ENCODE measurements at places on chromosomes 3 and 15. TPM values are rescaled to one million over a fixed set of nuclear protein-coding genes. Genes with fewer than 3 reads are reported as not detected.
A peak's percentile ranks its signal among the peaks of the same experiment; 100 is the strongest.

The C3orf70 gene
- total RNA-seq: 0.84 TPM

The MYO5C gene
- 3.0 TPM for total RNA-seq

The CXCR6 gene
- total RNA-seq: 0.50 TPM

The SGO1 gene
- total RNA-seq: not detected

The SNX1 gene
- 102 TPM for total RNA-seq

The GRK7 gene
- not detected for total RNA-seq

The KPNA1 gene
- 246 TPM for total RNA-seq

DNA sequence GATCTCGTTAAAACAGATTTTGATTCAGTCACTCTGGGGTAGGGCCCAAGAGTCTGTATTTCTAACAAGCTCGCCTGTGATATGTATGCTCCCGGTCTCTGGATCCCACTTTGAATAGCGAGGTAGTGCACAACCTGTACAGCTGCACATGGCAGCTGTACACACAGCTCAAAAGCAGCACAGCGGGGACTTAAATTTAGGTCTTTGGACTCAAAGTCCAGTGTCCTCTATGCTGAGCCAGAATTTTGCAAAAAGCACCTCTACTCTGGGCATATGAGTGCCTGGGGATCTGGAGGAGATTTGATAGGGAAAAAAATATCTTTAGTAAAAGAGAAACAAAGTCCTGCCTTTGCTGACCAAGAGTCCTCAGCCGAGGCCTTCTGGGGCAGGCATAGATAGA is 83.1 kb downstream of the HMG20A start:
- no peak for DNase-seq

GRCh38 chr3:73622091-73622805 is 2.5 kb downstream of the PDZRN3 start:
- DNase-seq: peak; percentile 78

DNA sequence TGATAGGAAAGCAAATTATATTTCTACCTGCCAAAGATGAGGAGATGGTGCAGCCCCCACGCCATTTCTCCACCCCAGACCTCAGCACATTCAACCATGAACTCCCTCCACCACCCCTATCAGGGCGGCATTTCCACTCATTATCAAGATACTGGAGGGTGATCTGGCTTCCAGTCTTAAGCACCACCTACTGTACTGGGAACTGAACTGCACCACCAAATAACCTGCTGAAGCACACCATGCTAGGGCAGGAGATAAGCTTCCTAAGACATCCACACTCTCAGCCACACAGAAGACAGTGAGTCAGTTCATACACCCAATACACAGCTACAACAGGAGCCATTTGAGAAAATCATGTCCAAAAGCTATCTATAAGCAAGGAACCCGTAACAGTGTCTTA is 98.8 kb downstream of the FGF7 start:
- no peak for DNase-seq

DNA sequence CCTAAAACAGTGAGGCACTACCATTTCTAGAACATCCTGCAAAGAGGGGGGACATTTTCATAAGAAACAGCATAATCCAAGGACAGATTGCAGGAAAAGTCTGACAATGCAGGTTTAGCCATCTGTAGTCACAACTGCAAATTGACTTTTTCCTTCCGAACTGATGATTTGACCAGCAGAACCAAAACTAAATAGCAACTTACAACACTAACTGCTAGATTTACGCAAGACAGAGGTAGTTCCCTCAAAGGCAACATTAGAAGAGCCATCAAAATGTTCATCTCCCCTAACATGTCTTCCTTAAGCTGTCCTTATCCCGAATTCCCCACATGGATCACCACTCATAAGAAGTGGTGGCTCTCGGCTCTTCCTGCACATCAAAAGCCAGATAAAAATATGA is 129.6 kb downstream of the GADL1 start:
- no peak for DNase-seq

DNA sequence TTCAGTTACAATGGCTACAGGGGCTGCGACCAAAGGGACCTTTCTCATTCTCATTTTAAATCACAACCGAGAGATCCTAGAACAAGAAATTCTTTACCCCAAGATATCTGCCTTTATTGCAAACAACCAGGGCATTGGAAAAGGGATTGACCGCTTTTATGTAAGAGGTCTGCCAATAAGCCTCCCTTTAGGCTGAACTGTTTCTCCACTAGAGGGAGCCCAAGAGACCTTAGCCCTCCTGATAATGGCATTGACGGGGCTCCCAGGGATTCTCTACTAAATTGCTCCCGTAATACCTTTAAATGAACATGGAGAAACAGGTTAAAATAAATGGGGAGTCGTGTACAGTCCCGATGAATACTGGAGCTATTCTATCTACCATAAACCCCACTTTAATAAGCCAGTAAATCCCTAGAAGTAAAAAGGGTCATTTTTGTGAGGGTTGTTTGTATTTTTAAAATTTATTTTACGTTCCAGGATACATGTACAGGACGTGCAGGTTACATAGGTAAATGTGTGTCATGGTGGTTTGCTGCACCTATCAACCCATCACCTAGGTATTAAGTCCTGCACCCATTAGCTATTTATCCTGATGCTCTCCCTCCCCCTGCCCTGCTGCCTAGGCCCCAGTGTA is 7.5 kb upstream of the IGSF10 start:
- DNase-seq: no peak

GRCh38 chr15:61556037-61556648 is 327.0 kb upstream of the RORA start:
- DNase-seq: no peak

- no peak for DNase-seq
These were observed 5.4 kb downstream of the BTBD1 start for GRCh38 chr15:83061680-83062079.

GRCh38 chr15:40942878-40943277 is 10.4 kb upstream of the CHAC1 start:
- DNase-seq: no peak

DNA sequence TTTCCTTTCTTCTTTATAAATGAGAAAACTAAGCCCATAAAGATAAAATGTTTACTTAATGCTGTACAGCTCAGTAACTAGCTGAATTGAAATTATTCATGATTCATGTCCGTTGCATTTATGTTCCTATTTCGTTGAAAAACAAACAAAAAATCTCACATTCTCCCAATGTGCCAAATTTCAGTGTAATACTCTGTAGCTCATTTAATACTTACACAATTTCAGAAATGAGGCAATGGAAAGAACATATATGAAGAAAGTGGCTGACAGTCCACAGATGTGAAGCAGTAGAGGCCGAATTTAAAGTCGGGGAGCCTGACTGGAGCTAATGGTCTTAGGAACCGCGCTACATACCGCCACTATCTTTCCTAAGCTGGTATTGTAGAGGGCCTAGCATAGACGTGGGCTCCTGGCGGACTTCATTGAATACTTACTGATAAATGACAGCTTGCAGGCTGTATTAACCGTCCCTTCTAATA is 651 bp downstream of the PLSCR2 start:
- no peak for DNase-seq

DNA sequence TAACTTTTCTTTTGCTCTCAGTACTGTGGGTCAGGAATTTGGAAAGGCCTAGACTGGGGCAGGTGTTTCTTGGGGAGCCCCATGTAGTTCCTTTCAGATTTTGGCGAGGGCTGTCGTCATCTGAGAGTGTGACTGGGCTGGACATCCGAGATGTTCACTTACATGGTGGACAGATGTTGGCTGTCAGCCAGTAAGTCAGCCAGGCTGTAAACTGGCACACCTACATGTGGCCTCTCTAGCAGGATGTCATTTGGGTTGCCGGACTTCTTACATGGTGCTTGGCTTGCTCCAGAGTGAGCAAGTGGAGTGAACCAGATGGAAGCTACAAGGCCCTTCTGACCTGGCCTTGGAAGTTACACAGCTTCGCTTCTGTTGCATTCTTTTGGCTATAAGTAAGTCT is 20.7 kb downstream of the TATDN2 start:
- peak; percentile 71 for DNase-seq

- peak; percentile 64 for DNase-seq
These were observed at the start of the genes CLCN2 and POLR2H for GRCh38 chr3:184361532-184361931. CLCN2 (minus strand) TSS chr3:184361605; CDS start chr3:184361479, 126 bp downstream. POLR2H (plus strand) TSS chr3:184361710; CDS start chr3:184363493, 1,783 bp downstream.

GRCh38 chr15:62060896-62061280 is 641 bp upstream of the VPS13C start:
- no peak for DNase-seq

GRCh38 chr3:71226565-71227269 is 356.8 kb downstream of the FOXP1 start:
- peak; percentile 70 for DNase-seq

GRCh38 chr3:30615615-30616346 is 9.4 kb downstream of the TGFBR2 start:
- DNase-seq: no peak

DNA sequence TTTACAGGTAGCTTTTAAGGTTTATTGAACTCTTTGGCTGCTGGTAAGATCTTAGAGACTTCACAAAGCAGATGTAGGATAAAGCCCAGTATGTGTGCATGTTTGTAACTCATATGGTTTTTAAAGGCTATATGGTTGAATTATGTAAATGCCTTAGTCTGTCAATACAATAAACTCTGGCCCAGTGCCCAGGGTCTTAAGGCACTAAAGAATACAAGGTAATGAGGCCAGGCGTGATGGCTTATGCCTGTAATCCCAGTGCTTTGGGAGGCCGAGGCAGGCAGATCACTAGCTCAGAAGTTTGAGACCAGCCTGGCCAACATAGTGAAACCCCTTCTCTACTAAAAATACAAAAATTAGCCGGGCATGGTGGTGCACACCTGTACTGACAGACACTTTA is 170.3 kb upstream of the CGNL1 start:
- DNase-seq: no peak

GRCh38 chr3:47566667-47567066 is 12.0 kb downstream of the CSPG5 start:
- DNase-seq: no peak

- no peak for DNase-seq
These were observed 200.3 kb upstream of the UMPS start for GRCh38 chr3:124529826-124530571.

DNA sequence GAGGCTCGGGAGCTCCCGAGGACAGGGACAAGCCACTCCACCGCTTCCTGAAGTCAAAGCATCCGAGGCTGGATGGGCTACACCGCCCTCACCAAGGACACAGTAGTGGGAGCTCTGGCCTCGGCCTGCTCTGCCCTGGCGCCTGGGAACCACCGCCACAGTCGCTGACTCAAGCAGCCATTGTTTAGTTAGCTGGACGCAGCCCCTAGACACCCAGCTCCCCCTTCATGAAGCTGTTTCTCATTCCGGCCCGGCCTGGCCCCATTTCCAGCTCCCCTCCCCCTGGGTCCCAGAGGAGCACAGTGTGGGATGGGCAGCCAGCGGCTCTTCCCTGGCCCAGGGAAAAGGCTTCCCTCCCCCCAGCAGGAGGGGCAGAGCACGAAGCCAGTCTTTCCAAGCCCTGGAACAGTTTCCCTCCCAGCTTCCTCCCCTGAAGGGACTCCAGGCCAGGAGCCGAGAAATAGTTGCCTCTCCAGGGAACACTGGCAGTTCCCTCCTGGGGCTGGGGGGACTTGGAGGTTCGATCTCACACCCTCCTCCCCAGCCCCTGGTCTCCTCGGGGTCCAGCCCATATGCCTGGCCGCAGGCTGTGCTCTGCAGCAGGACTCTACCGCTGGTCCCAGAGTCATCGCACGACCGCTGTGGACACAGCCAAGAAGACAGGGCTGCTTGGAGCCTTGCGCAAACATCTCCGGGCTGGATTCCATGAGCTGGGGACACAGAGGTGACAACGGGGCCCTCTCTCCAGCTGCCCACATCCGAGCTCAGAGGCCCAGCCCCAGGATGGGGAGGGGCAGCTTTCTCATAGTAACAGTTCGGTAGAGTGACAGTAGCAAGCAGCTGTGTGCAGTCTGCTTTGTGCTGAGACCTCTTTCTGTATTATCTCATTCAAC is 10.0 kb downstream of the PLXND1 start:
- peak; percentile 87 for DNase-seq

GRCh38 chr3:84974347-84974746 is 15.6 kb downstream of the CADM2 start:
- DNase-seq: no peak

GRCh38 chr3:128709038-128709437 is 16.9 kb upstream of the RAB7A start:
- DNase-seq: peak; percentile 21

GRCh38 chr3:15512166-15512565 is 9.3 kb downstream of the COLQ start:
- DNase-seq: peak; percentile 79

- no peak for DNase-seq
These were observed 2.5 kb downstream of the UBP1 start for GRCh38 chr3:33437556-33438283.

GRCh38 chr3:134371542-134372324 is 2.5 kb downstream of the AMOTL2 start:
- DNase-seq: peak; percentile 26

GRCh38 chr15:28909958-28910500 is 24.3 kb downstream of the APBA2 start:
- DNase-seq: no peak

DNA sequence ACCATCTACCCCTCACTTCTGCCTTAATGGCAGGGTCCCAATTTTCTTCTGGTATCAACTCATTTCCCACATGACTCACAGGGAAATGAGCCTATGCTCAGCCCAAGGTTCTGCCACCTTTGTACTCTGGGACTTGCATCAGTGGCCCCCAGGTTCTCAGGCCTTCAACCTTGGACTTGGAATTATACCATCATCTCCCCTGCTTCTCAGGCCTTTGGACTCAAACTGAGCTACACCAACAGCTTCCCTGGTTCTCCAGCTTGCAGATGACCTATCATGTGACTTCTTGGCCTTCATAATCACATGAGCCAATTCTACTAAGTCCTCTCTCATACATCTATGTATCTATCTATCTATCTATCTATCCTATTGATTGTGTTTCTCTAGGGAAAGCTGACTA is 149.5 kb downstream of the PLCH1 start:
- DNase-seq: no peak

GRCh38 chr3:8220291-8220690 is 281.3 kb upstream of the LMCD1 start:
- DNase-seq: no peak

DNA sequence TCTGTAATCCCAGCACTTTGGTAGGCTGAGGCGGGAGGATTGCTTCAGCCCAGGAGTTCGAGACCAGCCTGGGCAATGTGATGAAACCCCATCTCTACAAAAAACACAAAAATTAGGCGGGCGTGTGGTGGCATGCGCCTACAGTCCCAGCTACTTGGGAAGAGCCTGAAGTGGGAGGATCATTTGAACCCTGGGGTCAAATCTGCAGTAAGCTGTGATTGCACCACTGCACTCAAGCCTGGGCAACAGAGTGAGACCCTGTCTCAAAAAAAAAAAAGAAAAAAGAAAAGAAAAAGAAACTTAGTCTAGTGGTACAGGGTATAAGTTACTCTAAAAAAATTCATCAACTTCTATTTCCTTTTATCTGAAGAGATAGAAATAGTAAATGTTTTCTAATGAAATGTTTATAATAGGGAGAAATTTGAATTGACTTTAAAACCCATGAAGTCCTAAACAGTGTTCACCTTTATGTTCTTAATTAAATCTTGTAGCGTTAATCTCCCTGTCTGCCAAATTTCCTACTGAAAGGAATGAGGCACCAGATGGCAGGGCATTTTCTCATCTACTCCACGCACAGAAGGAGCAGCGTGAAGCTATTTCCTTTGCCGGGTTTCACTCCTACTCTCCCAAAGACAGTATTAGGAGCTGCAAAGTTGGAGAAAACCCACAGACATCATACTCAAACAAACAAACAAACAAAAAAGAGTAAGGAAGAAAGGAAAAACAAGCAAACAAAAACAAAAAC is 1.9 kb downstream of the PCLAF start:
- no peak for DNase-seq

- no peak for DNase-seq
These were observed 88.2 kb downstream of the RPL39L start for GRCh38 chr3:187051066-187051465.
